ENCODE measurements at places on chromosomes 13 and 19. TPM values are rescaled to one million over a fixed set of nuclear protein-coding genes. Genes with fewer than 3 reads are reported as not detected.

DNA sequence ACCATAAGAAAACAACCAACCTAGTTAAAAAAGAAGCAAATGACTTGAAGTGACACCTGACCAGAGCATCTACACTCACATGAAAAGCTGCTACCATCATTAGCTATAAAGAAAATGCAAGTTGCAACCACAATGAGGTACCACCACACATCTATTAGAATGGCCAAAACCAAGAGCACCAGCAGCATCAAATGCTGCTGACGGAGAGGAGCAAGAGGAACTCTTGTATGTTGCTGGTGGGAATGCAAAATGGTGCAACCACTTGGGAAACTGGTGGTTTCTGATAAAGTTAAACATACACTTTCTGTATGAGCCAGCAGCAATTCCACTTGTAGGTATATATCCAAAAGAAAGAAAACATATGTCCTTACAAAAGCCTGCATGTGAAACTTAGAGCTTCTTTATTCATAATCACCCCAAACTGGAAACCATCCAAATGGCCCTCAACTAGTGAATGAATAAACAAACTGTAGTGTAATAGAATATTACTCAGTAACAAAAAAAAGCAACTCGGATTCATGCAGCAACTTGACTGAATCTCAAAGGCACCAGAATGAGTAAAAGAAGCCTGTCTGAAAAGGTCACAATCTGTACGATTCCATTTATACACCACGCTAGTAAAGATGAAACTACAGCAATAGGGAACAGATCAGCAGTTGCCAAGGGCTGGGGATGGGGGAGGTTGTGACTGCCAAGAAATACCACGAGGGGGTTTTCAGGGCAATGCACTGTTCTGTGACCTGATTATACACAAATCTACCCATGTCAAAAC lies 60.9 kb upstream of the RANBP3 start:
- no peaks in the 10 kb centered on the region for H3K4me1 ChIP-seq
- no peaks in the 10 kb centered on the region for H3K27me3 ChIP-seq
- no peak for DNase-seq
- no peaks in the 10 kb centered on the region for H3K36me3 ChIP-seq

DNA sequence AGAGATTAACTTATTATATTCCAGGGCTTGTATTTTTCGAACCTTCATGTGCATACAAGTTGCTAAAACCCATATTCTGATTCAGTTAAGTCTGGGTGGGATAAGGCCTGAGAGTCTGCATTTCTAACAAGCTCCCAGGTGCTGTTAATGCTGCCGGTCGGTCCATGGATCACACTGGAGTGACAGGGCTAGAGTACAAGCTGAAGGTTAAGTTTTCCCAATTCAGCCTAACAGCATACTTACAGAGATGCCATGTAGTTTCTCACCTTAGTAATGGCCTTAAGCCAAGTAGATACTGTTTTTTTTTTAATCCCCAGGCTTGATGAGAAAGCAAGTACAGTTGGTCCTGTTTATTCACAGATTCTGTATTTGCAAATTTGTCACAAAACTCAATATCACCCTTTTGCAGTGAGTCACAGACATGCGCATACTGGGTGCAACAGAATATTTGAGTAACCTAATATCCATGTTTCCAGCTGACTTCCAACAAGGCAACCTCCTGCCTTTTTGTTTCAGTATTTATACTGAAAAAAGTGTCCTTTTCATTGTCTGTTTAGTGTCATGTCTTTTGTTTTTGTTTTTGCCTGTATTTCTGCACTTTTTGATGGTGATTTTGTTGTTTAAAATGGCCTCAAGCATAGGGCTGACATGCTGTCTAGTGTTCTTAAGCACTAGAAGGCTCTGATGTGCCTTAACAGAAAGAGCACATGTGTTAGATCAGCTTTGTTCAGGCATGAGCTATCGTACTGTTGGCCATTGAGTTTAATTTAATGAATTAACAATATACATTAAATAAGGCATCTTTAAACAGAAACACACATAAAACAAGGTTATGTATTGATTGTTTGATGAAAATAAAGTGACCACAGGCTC lies 875.0 kb downstream of the PCDH9 start:
- DNase-seq: no peak
- no peak overlapping the region for H3K27ac ChIP-seq
- no peak overlapping the region for H3K4me3 ChIP-seq

GRCh38 chr19:49639401-49640112 lies 386 bp downstream of the RRAS start:
- peak overlapping the region; percentile 99 for H3K27ac ChIP-seq
- H3K4me1 ChIP-seq: peaks cover 23% of the 10 kb centered on the region
- no peaks in the 10 kb centered on the region for H3K27me3 ChIP-seq
- no peaks in the 10 kb centered on the region for H3K36me3 ChIP-seq
- no peak for DNase-seq

- H3K27ac ChIP-seq: no peak overlapping the region
- no peaks in the 10 kb centered on the region for H3K27me3 ChIP-seq
- no peak overlapping the region for H3K4me3 ChIP-seq
- no peak for DNase-seq
- H3K4me1 ChIP-seq: no peaks in the 10 kb centered on the region
These were observed 1916.1 kb downstream of the PCDH9 start for GRCh38 chr13:65314008-65314407.

- H3K27me3 ChIP-seq: no peaks in the 10 kb centered on the region
- no peaks in the 10 kb centered on the region for H3K36me3 ChIP-seq
- no peak for DNase-seq
- H3K27ac ChIP-seq: no peak overlapping the region
These were observed 221.8 kb downstream of the LACC1 start for GRCh38 chr13:44101347-44102083.

DNA sequence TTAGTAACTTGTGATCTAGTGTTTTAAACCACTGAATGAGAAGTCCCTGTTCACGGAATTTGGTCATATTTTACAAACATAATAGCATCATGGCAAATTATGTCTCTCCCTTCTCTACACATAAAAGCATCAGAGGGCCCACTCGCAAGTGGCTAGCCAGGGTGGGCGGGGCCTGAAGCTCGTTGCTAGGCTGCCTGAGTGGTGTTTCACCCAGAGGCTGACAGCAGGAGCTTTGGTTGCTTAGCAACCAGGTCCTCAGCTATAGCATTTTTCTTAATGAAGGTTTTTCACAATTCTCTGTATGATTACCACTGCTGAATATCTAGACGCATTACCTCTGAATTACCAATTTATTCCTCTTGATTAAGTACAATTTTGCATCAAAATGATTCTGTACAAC lies 126.5 kb downstream of the NALCN start:
- no peak overlapping the region for H3K4me3 ChIP-seq
- H3K27me3 ChIP-seq: peaks cover 4% of the 10 kb centered on the region
- no peak for DNase-seq
- no peaks in the 10 kb centered on the region for H3K4me1 ChIP-seq

- peak overlapping the region; percentile 53 for H3K27ac ChIP-seq
- no peaks in the 10 kb centered on the region for H3K36me3 ChIP-seq
- no peak overlapping the region for H3K4me3 ChIP-seq
- DNase-seq: no peak
These were observed 44.4 kb upstream of the NPAS1 start for GRCh38 chr19:46975011-46975924.

- no peaks in the 10 kb centered on the region for H3K27me3 ChIP-seq
- H3K27ac ChIP-seq: no peak overlapping the region
- peaks cover 30% of the 10 kb centered on the region for H3K4me1 ChIP-seq
These were observed 1.1 kb downstream of the RPS5 start for GRCh38 chr19:58388175-58388526.

- no peaks in the 10 kb centered on the region for H3K4me1 ChIP-seq
- H3K27me3 ChIP-seq: no peaks in the 10 kb centered on the region
- H3K27ac ChIP-seq: no peak overlapping the region
These were observed 1114.5 kb upstream of the ATXN8OS start for GRCh38 chr13:68993154-68993553.

- no peaks in the 10 kb centered on the region for H3K27me3 ChIP-seq
- no peak overlapping the region for H3K4me3 ChIP-seq
- H3K4me1 ChIP-seq: no peaks in the 10 kb centered on the region
- H3K27ac ChIP-seq: no peak overlapping the region
These were observed 33.3 kb upstream of the LRRC4B start for GRCh38 chr19:50601407-50602088.

- H3K27me3 ChIP-seq: no peaks in the 10 kb centered on the region
- H3K4me3 ChIP-seq: no peak overlapping the region
- H3K4me1 ChIP-seq: peaks cover 9% of the 10 kb centered on the region
- DNase-seq: no peak
- peaks cover 68% of the 10 kb centered on the region for H3K36me3 ChIP-seq
- H3K27ac ChIP-seq: no peak overlapping the region
These were observed 1.3 kb downstream of the RAD23A start for GRCh38 chr19:12946731-12947496.

- no peaks in the 10 kb centered on the region for H3K4me1 ChIP-seq
- H3K27ac ChIP-seq: no peak overlapping the region
- no peak overlapping the region for H3K4me3 ChIP-seq
- H3K27me3 ChIP-seq: no peaks in the 10 kb centered on the region
- no peaks in the 10 kb centered on the region for H3K36me3 ChIP-seq
- no peak for DNase-seq
These were observed 10.0 kb upstream of the OXGR1 start for GRCh38 chr13:97004096-97004876.

- no peaks in the 10 kb centered on the region for H3K27me3 ChIP-seq
- H3K36me3 ChIP-seq: no peaks in the 10 kb centered on the region
- H3K27ac ChIP-seq: no peak overlapping the region
- DNase-seq: no peak
These were observed 169.9 kb downstream of the FLT1 start for GRCh38 chr13:28325022-28325421.

- peak overlapping the region; percentile 83 for H3K27ac ChIP-seq
- DNase-seq: no peak
- peak overlapping the region; percentile 69 for H3K4me3 ChIP-seq
- no peaks in the 10 kb centered on the region for H3K27me3 ChIP-seq
- no peaks in the 10 kb centered on the region for H3K4me1 ChIP-seq
These were observed 724 bp upstream of the ZNF780A start for GRCh38 chr19:40091205-40092129.

DNA sequence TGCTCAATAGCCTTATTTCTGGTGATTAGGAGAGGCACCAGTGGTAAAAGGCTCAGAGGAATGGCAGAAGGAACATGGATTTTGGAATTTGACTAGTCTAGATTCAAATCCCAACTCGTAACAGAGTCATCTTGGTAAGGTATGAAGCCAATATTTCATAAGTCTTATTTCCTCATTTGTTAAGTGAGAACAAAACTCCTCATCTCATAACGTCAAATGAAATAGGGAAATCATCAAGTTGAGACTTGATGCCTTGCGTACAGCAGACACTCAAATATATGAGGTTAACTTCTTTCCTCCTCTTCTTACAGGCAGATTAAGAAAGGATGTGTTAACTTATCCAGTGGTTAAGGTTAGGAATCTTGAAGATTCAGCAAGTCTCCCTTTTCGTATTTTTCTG lies 189.2 kb downstream of the DLEU7 start:
- no peaks in the 10 kb centered on the region for H3K27me3 ChIP-seq
- H3K4me3 ChIP-seq: no peak overlapping the region
- no peak overlapping the region for H3K27ac ChIP-seq
- no peak for DNase-seq
- no peaks in the 10 kb centered on the region for H3K36me3 ChIP-seq

DNA sequence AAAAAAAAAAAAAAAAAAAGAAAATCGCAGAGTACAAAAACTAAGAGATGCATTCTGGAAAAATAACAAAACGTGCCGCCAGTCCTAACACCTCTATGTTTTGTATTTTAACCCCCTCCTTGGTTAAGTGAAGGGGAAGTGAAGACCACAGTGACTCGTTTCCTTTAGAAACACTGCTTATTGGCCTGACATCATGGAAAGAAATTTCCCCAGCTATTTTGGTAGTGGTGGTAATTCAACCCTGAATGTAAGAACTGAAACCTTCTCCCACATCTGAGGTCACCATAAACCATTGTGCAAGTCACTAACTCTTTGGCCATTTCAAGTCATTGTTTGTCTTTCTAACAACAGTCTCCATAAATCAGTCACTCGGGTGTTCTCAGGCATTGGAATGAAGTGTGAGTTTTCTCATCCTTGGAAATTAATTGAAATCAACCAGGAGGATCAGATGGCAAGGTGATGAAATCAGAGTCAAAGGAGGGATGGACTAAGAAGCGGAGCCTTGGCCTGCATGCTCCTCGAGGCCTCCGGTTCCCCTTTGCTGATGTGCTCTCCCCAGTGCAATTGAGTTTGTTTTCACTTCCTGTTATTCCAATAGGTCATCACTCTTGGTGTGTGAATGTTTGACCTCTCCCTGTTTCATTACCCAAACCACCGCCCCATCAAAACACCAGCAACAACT lies 443.9 kb downstream of the FGF9 start:
- no peaks in the 10 kb centered on the region for H3K36me3 ChIP-seq
- H3K27ac ChIP-seq: no peak overlapping the region
- peaks cover 13% of the 10 kb centered on the region for H3K4me1 ChIP-seq
- no peak for DNase-seq
- H3K27me3 ChIP-seq: no peaks in the 10 kb centered on the region

The LGI4 gene
- polyA plus RNA-seq: 17.9 TPM

The RUBCNL gene
- 0.91 TPM for polyA plus RNA-seq

The MAST1 gene
- polyA plus RNA-seq: 5.8 TPM

The GIPR gene
- 28.7 TPM for polyA plus RNA-seq

The ZNF850 gene
- 0.34 TPM for polyA plus RNA-seq

The ZNF615 gene
- polyA plus RNA-seq: 2.4 TPM
